ENCODE measurements at places on chromosomes 16 and 17.

GRCh38 chr17:38676706-38677504 is 2.1 kb upstream of the EPOP start:
- peak; percentile 86 for DNase-seq

DNA sequence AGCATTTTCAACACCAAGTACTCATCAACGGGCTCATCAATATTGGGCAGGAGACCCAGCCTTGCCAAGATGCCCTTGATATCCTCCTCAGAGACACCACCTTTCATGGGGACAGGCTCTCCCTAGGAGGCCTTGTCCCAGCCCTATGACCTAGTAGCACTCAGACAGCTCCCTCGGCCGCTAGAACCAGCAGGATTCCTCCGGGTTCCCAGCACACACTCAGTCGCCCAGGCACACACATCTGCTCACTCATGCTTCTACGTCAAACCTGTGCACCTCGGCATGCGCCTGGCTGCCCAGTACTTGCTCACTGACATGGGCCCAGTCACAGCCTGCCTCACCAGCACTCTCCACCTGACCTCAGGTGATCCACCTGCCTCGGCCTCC is 17.0 kb downstream of the SRCIN1 start:
- no peak for DNase-seq

DNA sequence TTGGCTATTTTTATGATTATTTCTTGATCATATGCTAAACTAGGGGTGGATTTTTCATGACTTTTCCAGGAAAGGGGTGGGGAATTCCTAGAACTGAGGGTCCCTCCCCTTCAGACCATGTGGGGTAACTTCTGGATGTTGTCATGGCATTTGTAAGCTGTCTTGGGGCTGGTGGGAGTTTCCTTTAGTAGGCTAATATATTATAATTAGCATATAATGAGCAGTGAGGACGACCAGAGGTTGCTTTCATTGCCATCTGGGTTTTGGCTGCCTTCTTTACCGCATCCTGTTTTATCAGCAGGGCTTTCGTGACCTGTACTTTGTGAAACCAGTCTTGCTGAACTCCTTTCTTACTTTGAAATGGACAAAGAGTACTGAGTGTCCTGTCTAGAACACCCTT is 40.4 kb upstream of the ABCA5 start:
- DNase-seq = peak; percentile 8

DNA sequence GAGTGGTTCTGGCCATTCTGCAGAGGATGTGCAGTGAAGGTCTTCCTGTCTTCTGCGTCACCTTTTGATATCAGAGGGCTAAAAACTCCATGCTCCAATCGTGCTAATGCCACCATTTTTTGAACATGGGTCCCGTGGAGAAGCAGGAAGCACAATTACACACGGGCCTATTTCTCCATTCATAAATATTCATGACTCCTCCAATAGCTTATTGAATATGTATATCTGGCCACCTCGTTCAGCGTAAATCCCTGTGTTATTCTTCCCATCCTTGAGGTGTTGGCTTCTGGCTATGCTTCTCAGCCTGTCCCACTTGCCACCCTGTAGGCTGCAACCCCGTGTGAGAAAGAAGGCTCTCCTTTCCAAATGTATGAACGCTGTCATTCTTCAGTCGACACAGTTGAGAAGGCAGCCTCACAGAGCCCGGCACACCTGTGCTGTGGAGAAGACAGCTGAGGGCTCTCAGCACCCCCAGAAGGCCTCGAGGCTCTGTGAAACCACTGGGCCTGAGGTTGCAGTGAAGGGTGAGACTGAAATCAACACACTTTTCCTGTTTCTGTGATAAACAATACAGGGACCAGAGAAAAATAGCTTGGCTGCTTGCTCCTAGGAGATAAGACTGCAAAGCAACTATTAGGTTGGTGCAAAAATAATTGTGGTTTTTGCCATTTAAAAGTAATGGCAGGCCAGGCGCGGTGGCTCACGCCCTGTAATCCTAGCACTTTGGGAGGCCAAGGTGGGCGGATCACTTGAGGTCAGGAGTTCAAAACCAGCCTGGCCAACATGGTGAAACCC is 4.9 kb upstream of the ANKRD40CL start:
- no peak for DNase-seq

DNA sequence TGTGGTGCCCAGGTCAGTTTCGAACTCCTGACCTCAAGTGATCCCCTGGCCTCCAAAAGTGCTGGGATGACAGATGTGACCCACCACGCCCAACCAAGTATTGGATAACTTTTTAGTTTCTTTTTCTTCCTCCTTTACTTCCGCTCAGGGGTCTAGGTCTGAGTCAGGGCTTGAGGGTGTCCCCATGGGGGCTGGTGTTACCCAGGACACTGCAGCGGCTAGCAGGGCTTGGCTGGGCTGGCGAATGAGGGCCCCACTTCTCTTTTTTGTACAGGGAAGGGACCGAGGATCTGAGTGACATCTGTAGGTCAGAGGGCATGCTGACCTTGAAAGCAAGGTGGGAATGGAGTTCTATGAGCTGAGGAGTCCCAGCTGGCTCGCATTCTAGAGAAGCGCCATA is 24.9 kb downstream of the RAB11FIP3 start:
- DNase-seq = peak; percentile 56

GRCh38 chr17:31068291-31068690 is 26.5 kb upstream of the NF1 start:
- peak; percentile 19 for DNase-seq

DNA sequence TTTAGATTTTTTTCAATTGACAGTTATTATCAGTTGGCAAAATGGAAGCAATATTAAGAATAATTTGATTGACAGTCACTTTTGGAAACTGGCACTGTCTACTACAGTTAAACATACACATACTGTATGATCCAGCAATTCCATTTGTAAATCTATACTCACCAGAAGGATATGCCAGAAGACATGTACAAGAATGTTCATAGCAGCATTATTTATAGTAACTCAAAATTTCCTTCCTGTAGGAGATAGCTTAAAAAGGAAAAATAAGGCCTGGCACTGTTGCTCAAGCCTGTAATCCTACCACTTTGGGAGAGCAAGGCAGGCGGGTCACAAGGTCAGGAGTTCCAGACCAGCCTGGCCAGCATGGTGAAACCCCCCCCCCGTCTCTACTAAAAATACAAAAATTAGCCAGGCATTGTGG is 89.3 kb downstream of the VMP1 start:
- no peak for DNase-seq

DNA sequence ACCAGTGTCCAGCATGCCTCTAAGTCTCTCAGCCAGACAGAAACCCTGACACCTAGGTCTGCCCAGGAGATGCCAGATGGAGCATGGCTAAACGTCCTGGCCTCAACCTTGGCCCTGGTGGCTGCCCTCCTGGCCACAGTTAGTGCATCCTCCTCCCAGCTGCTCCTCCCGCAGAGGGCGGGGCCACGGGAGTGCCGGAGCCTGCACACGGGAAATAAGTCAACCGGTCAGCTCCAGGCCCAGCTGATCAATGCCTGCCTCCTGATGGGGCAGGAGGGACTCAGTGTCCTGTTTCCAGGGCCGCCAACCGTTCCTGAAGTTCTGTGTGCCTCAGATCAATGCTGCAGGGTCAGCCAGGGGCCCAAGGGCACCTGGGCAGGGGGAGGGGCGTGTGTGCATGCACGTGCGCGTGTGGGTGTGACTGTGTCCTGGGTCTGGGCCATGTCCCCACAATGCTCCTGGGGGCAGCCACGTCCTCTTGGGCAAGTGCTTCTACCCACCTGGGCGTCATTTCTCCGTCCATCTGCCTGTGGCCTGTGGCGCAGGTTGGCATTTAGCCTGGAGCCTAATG is 4.6 kb upstream of the KCNJ12 start:
- DNase-seq = no peak

DNA sequence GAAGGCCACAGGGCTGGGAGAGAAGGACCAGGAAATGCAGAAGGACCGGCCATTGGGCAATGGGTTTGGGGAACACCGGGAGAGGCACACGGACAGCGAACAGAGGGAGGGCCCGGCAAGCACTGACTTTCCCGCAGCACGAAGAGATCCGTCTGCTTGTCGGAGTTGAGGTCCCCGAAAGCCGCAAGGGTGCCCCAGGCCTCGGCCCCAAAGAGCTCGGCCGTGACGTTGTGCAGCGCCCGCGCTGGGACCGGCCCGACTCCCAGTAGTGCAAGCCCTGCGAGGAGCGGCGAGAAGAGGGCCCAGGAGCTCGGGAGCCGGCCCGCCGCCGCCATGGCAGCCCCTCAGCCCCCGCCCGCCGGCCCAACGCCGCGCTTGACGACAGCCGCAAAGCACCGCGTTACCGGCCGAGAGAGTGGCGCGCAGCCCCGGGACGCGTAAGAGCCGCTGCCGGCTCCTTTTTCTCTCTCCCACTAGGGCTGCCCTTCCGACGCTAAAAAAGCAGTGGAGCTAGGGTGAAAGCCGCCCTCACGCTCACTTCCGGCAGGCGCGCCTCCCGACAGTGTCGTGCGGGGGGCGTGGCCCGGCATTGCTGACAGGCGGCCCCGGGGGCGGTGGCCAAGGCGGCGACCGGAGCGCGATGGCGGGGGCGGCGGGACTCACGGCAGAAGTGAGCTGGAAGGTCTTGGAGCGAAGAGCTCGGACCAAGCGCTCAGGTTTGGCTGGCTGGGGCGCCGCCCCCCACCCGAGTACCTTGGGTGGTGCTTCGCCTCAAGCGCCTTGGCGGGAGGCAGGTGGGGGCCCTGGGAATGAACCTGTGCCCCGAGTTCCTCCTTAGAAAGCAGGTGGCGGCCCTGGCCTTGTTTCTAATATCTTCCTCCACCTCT is at the start of the genes ITFG1 and PHKB:
ITFG1 (minus strand) TSS at position 353 of the 887 bp plus-strand sequence; CDS start at position 335, 18 bp downstream.
PHKB (plus strand) TSS at position 621 of the 887 bp plus-strand sequence; CDS start at position 641, 20 bp downstream.
- DNase-seq = peak; percentile 60

DNA sequence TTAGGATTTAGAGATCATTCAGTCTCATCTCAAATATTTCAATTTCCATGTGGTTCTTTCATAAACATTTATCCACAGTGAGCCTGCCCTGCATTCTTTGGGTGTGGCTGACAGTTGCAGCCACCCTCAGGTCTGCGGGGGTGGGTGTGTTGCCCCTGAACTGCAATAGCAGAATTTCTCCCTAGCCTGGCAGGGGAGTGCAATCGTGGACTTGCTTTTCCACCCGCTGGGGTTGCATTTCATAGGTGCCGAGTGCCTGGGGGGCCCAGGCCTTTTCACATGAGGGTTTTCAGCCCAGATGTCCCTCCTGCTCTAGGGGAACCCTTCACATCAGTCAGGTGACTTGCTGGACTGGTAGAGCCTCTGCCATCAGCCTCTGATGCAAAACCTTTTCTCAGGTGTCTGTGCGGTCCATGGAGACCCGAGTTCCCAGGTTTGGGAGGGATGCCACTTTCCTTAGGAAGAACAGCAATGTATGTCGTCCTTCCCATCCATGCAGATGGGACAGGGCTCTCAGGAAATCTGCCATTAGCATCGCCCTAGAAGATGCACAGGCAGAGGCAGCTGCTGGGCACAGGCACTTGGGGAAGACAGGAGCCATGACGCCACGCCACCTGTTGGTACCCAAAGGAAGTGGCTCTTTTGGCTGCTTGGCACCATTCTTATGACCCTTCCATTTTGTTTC is 2.4 kb upstream of the USP36 start:
- DNase-seq = peak; percentile 59

DNA sequence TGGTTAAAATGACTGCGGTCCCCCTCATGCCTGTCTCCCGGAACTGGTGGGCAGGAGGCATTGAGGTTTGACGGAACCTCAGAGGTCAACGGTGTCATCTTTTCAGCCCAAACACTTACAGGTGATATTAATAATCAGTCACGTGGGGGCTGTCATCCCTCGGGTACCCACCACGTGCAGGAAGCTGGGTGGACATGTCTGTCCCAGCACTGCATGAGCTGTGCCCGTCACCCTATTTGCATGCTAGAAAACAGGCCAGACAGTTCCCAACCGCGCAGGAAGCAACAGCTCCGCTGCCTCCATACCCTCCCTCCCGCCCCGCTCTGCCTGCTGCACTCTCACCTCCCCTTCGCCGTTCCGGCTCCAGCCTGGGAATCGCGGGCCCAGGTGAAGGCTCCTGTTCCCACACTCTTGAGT is 1.4 kb downstream of the SYNGR3 start:
- peak; percentile 82 for DNase-seq

DNA sequence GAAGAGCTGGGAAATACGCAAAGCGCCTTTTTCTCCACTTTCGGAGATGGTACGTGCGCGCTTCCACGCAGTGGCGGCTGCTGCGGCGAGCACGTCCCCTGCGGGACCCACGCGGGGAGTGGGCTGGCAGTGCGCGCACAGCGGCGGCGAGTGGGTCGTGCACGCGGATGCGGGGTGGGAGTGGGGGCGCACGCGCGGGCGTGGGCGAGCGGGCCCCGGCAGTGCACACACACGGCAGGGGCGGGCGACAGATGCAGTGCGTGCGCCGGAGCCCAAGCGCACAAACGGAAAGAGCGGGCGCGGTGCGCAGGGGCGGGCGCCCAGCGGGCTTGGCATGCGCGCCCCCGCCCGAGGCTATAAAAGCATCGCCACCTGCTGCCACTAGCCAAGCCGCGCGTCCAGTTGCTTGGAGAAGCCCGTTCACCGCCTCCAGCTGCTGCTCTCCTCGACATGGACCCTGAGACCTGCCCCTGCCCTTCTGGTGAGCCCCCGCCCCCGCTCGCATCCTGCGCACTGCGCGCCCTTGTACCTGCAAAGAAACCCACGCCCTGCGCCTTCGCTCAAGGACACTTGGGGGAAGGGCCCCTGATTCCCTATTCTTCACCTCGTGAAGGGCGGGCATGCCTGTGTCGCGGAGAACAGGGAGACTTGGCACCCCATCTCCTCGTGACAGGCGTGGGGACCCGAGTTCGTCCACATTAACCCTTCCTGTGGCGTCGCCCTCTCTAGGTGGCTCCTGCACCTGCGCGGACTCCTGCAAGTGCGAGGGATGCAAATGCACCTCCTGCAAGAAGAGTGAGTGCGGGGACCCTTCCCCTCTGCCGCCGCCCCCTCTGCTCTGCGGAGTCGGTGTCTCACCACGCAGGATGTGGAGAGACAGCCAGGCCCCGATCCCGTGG is at the start of gene MT3:
MT3 (plus strand) TSS at position 388 of the 899 bp plus-strand sequence; CDS start at position 451, 63 bp downstream.
- DNase-seq = no peak

DNA sequence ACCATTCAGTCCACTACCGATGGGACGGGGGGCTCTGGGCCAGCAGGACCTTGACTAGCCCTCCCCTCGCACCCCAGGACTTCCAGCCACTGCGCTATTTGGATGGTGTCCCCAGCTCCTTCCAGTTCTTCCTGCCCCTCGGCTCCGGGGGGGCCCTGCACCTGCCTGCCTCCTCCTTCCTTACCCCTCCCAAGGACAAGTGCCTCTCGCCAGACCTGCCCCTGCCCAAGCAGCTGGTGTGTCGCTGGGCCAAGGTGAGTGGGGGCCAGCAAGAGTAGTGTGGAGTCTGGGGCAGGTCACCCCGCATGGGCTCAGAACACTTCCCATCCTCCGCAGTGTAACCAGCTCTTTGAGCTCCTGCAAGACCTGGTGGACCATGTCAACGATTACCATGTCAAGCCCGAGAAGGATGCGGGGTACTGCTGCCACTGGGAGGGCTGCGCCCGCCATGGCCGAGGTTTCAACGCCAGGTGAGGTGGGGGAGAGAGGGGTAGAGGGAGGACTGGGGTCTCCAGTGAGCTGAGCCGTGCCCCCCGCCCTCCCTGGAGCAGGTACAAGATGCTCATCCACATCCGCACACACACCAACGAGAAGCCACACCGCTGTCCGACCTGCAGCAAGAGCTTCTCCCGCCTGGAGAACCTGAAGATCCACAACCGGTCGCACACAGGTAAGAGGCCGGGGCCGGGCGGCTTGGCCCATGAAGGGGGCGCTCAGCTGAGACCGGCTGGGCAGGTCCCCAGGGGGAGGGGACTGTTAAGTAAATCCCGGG is 16.2 kb downstream of the PAM16 start:
- DNase-seq = no peak
